ENCODE measurements at places on chromosomes 2 and 18.

- no peak for DNase-seq
Measured at GRCh38 chr2:70927138-70927537, 8.6 kb upstream of the ATP6V1B1 start.

DNA sequence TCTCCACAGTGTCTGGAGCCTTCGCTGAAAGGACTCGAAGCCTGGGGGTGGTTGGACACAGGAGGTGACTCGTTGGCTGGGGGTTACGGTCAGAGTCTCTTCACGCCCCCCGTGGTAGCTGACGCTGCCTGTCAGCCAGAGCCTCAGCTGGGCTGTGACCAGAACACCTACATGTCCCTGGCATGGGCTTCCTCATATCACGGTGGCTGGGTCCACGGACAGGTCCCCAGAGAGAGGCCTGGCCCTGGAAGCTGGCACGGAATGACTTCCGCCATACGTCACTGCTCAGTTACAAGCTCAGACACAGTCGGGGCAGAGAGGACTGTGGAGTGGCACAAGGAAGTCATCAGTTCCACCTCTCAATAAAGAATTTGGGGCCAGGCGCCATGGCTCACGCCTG, 28.5 kb downstream of the ITGB1BP1 start:
- no peak for DNase-seq

- no peak for DNase-seq
Measured at GRCh38 chr2:125169764-125170146, 1144.7 kb downstream of the CNTNAP5 start.

- no peak for DNase-seq
Measured at GRCh38 chr2:17543848-17544247, 3.4 kb downstream of the VSNL1 start.

GRCh38 chr2:29811378-29811777, 110.0 kb downstream of the ALK start:
- no peak for DNase-seq

Measured in astrocyte of the cerebellum (primary cell).